B cell (primary cell): ENCODE measurements at places on chromosomes 5 and 9.

DNA sequence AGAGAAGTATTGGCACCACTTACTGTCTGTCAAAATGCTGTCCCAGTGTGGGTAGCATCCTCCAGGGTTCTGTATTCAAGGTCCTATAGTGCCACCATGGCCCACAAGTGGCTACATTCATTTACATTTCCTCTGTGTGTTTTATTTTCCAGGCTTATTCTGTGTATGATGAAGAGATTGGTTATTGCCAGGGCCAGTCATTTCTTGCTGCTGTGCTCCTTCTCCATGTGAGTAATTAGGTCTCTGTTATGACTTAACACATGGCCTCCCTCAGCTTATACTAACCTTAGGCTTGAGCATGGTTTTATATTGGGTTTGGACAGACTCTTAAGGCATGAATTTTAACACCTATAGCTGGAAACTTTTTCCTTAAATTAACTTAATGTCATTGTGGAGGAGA, 36.7 kb downstream of the GPR21 start:
- no peak overlapping the region for H3K4me3 ChIP-seq
- peaks cover 45% of the 10 kb centered on the region for H3K36me3 ChIP-seq
- peaks cover 7% of the 10 kb centered on the region for H3K4me1 ChIP-seq
- H3K27me3 ChIP-seq: no peaks in the 10 kb centered on the region

DNA sequence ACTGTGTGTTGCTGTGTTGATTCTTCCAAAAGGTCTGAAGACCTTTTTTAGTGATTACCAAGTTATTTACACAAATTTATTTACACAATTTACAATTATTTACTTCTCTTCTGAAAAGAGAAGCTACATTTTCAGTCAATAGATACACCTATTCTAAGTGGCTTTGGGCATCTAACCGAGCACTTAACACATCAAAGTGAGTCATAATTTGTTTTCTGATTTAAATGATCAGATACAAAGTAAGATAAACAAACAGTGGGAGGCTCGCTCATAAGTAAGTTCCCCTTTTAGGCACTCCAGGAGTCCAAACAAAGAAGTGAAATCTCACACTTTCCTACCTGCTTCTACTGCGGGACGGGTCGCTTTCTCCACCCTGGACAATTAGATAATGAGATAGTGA, 90.2 kb downstream of the APBA1 start:
- no peaks in the 10 kb centered on the region for H3K36me3 ChIP-seq
- DNase-seq: no peak
- H3K27ac ChIP-seq: no peak overlapping the region
- H3K27me3 ChIP-seq: no peaks in the 10 kb centered on the region

DNA sequence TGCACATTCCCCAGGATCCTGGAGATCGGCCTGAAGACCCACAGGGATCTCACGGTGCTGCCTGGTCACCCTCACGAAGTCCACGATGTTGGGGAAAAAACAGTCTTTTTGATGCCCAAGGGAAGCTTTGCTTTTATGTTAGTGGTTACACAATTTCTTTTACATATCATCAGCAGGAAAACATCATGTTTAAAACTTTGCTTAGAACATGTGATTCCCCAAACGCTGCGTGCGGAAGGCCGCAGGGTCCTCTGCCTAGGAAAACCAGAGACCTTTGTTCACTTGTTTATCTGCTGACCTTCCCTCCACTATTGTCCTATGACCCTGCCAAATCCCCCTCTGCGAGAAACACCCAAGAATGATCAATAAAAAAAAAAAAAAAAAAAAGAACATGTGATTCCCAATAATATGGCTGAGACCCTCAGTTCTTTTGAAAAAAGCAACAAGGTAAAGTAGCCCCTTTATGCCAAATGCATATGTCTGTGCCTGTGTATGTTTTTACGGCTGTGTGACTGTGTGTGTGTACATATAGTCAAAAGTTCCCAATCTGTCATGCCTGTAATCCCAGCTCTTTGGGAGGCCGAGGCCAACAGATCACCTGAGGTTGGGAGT, 11.5 kb upstream of the AGPAT2 start:
- no peak for DNase-seq
- no peak overlapping the region for H3K4me3 ChIP-seq
- no peaks in the 10 kb centered on the region for H3K36me3 ChIP-seq
- H3K4me1 ChIP-seq: peaks cover 31% of the 10 kb centered on the region
- H3K27me3 ChIP-seq: peaks cover 34% of the 10 kb centered on the region

DNA sequence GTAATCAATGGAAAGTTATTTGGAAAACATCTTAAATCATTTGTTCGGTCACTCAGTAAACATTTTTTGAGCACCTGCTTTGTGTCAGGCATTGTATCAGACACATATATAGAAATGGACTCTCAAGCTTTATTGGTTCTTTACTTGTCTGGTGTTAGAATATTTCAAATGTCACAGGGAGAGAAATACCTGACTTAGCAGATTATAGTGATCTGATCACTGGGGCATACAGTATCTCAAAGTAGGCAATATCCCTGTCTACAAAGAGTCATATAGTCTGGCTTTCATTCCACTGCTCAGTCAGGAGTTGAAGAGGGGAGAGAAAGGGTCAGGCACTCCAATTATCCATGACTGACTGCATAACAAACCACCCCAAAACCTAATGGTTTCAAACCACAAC, 30.2 kb downstream of the ENTREP1 start:
- H3K27ac ChIP-seq: no peak overlapping the region
- no peaks in the 10 kb centered on the region for H3K4me1 ChIP-seq
- no peak overlapping the region for H3K4me3 ChIP-seq
- no peaks in the 10 kb centered on the region for H3K36me3 ChIP-seq

DNA sequence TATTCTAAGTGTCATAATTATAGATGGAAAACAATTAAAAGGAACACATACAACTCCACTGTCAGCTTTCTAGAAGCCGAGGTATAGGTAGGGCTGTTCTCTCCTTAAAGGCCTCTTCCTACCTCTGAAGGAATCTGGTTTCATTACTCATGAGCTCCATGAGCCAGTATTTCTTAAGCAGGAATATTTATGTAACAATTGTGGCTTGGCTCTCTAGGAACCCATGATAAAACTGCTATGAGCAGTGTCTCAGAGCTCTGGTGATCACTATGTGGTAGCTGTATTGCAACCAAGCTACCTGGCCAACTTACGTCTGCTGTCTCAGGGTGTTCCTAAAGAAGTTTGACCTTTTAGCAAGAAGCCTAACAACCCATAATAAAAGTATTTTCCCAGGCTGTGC, 157.7 kb downstream of the CEP120 start:
- DNase-seq: no peak
- H3K27me3 ChIP-seq: no peaks in the 10 kb centered on the region
- no peak overlapping the region for H3K4me3 ChIP-seq
- no peak overlapping the region for H3K27ac ChIP-seq
- H3K36me3 ChIP-seq: no peaks in the 10 kb centered on the region

- H3K27ac ChIP-seq: no peak overlapping the region
- H3K4me3 ChIP-seq: no peak overlapping the region
- no peaks in the 10 kb centered on the region for H3K4me1 ChIP-seq
- H3K36me3 ChIP-seq: no peaks in the 10 kb centered on the region
- H3K27me3 ChIP-seq: no peaks in the 10 kb centered on the region
Measured at GRCh38 chr9:101130054-101130453, 101.5 kb downstream of the PLPPR1 start.

DNA sequence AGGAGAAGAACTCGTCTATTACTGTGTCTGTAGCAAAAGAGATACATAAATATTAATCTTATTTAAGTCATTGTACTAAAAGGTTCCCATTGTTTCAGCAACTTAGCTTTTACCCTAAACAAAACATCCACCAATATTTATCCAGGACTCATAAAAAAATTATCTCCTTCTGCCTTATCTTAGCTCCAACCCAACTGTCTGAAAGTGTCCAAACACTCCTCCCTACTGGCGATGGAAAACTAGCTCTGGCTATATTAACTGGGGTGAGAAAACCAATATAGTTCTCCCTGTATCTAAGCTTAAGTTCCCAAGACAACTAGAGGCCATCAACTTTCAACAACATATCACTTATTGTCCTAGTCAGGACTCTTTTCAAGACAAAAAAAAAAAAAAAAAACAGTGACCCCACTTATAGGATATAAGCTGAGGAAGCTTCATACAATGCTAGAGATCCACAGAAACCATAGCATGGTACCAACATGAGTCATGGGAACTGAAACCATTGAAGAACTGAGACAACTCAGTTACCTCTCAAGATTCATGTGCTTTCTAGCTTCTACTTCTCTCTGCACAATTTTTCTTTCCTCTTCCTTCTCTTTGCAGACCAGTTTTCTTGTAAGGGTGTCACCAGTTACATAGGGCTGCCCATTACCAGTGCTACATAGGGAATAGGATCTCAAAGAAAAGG, 150.7 kb upstream of the RASA1 start:
- DNase-seq: no peak
- H3K36me3 ChIP-seq: no peaks in the 10 kb centered on the region
- H3K4me1 ChIP-seq: peaks cover 48% of the 10 kb centered on the region
- H3K4me3 ChIP-seq: no peak overlapping the region
- no peaks in the 10 kb centered on the region for H3K27me3 ChIP-seq

- H3K4me3 ChIP-seq: no peak overlapping the region
- H3K4me1 ChIP-seq: no peaks in the 10 kb centered on the region
- H3K27ac ChIP-seq: no peak overlapping the region
- no peak for DNase-seq
Measured at GRCh38 chr5:53971551-53971950, 338.8 kb downstream of the ARL15 start.

- peaks cover 6% of the 10 kb centered on the region for H3K27me3 ChIP-seq
- H3K4me3 ChIP-seq: no peak overlapping the region
- H3K36me3 ChIP-seq: no peaks in the 10 kb centered on the region
- no peak overlapping the region for H3K27ac ChIP-seq
Measured at GRCh38 chr9:93801120-93801519, 154.0 kb downstream of the BARX1 start.

GRCh38 chr9:125650271-125650737, 56.7 kb downstream of the MAPKAP1 start:
- peak overlapping the region; percentile 29 for H3K4me3 ChIP-seq
- peaks cover 78% of the 10 kb centered on the region for H3K4me1 ChIP-seq
- H3K27ac ChIP-seq: peak overlapping the region; percentile 95
- DNase-seq: peak; percentile 84
- H3K36me3 ChIP-seq: no peaks in the 10 kb centered on the region

DNA sequence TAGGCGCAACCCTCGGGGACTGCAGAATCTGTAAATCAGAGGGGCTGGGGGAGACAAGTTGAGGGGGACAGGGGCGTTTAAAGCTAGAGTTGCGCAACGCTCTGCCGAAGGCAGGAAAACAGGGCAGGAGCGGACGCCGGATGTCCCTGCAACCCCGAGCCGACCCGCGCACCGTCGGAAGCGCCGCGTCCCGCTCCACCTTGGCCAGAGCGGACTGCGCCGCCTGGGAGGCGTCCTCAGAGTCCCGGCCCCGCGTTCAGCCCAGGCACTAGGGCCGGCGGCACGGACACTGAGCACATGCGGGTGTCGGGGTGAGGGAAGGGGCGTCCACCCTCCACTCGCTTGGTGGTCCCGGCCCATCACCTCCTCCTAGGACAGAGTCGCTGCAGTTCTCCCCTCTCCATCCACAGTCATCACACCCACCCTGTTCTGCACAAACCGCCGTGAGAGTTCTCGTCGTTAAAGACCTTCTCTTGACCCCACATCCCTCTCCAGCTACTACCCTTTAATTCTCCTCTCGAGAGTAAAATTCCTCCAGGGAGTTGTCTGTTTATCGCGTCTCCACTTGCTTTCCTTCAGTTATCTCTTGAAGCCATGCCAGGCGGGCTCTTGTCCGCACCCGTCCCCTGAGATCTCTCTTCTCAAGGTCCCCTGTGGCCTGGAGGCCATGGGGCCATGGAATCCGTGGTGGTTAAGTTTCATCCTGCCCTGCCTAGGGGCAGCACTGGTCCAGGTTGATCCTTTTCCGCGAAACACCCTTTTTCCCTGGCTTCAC, 796 bp upstream of the PDLIM7 start:
- DNase-seq: no peak
- peaks cover 9% of the 10 kb centered on the region for H3K27me3 ChIP-seq
- no peak overlapping the region for H3K27ac ChIP-seq
- no peak overlapping the region for H3K4me3 ChIP-seq
- H3K36me3 ChIP-seq: peaks cover 7% of the 10 kb centered on the region

DNA sequence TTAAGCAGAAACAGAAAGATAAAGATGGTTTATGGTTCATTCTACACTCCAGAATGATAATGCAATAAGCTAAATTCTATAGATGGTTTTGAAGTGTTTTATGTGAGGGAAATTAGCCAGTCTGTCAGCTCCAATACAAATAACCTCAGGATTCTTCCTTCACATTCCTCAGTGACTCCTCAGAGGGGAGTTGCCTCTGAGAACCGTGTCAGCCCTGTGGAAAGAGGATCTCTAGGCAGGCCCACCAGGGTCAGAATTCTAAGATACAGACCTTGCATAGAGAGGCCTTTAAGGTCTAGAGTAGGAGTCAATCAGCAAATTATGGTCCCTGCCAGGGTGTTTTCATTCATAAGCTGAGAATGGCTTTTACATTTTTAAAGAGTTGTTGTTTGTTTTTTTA, 26.6 kb downstream of the RUSC2 start:
- no peaks in the 10 kb centered on the region for H3K36me3 ChIP-seq
- no peak overlapping the region for H3K27ac ChIP-seq
- H3K4me1 ChIP-seq: no peaks in the 10 kb centered on the region

GRCh38 chr5:127228540-127229184, 61.9 kb upstream of the MEGF10 start:
- H3K27me3 ChIP-seq: no peaks in the 10 kb centered on the region
- H3K27ac ChIP-seq: no peak overlapping the region
- peaks cover 15% of the 10 kb centered on the region for H3K4me1 ChIP-seq
- DNase-seq: no peak
- peak overlapping the region; percentile 59 for H3K4me3 ChIP-seq
- no peaks in the 10 kb centered on the region for H3K36me3 ChIP-seq

- no peaks in the 10 kb centered on the region for H3K4me1 ChIP-seq
- DNase-seq: no peak
- H3K27me3 ChIP-seq: no peaks in the 10 kb centered on the region
- no peak overlapping the region for H3K4me3 ChIP-seq
Measured at GRCh38 chr9:72685911-72686310, 164.5 kb downstream of the TMC1 start.

GRCh38 chr9:20649381-20649780, 27.1 kb upstream of the MLLT3 start:
- DNase-seq: no peak
- H3K27ac ChIP-seq: no peak overlapping the region
- H3K4me1 ChIP-seq: no peaks in the 10 kb centered on the region
- peaks cover 21% of the 10 kb centered on the region for H3K27me3 ChIP-seq
- H3K4me3 ChIP-seq: no peak overlapping the region

DNA sequence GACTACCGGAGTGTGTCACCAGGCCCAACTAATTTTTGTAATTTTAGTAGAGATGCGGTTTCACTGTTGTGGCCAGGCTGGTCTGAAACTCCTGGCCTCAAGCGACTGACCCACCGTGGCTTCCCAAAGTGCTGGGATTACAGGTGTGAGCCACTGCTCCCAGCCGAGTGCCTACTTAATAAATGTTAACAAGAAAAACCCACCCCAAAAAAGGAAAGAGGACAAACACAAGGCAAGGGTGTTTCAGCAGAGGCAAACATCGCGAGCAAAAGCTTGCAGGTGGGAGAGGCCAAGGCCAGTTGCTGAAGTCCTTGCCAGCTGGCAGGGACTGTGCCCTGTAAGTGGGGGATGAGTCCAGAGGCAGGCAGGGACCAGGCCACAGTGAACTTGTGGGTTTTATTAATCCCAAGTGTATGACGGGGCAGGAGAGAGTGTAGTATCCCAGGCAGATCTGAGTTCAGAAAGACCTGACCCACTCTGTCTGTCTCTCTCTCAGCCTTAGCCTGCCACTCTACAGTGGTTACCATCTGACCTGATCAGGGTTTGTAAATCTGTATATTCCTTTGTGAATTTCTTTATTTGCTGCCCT, 6.4 kb upstream of the FPGS start:
- peak overlapping the region; percentile 33 for H3K27ac ChIP-seq
- no peak overlapping the region for H3K4me3 ChIP-seq
- no peaks in the 10 kb centered on the region for H3K36me3 ChIP-seq
- DNase-seq: no peak

GRCh38 chr9:98775831-98776441, 20.4 kb downstream of the ANKS6 start:
- H3K4me3 ChIP-seq: no peak overlapping the region
- H3K36me3 ChIP-seq: peaks cover 13% of the 10 kb centered on the region
- H3K27ac ChIP-seq: no peak overlapping the region
- peak; percentile 69 for DNase-seq
- no peaks in the 10 kb centered on the region for H3K27me3 ChIP-seq
- no peaks in the 10 kb centered on the region for H3K4me1 ChIP-seq
